KG1 (cell line): ENCODE measurements at places on chromosomes 11 and 22.

GRCh38 chr11:122102426-122102825 lies 13.6 kb downstream of the BLID start:
- DNase-seq: no peak

- DNase-seq: no peak
Observed at GRCh38 chr11:7546324-7546791, 32.6 kb downstream of the PPFIBP2 start.

- no peak for DNase-seq
Observed at GRCh38 chr11:68653486-68654430, 30.6 kb upstream of the GAL start.

DNA sequence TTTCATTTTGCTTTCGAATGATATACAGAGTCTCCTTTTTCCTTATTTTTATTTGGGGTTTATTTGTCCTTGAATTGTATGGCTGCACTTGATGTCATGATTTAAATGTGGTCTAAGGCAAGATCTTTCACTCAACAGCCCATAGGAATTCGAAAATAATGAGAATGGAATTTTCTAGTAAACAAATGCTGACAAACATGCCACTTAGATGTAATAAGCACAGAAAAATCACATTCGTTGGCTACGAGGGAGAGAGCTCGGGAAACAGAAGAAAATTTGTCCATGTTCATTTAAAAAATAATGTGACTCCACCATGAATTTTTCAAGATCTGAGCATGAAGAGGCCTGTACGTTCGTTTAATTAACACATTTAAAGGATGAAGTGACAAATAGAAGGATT lies 73.0 kb downstream of the BLID start:
- DNase-seq: no peak

DNA sequence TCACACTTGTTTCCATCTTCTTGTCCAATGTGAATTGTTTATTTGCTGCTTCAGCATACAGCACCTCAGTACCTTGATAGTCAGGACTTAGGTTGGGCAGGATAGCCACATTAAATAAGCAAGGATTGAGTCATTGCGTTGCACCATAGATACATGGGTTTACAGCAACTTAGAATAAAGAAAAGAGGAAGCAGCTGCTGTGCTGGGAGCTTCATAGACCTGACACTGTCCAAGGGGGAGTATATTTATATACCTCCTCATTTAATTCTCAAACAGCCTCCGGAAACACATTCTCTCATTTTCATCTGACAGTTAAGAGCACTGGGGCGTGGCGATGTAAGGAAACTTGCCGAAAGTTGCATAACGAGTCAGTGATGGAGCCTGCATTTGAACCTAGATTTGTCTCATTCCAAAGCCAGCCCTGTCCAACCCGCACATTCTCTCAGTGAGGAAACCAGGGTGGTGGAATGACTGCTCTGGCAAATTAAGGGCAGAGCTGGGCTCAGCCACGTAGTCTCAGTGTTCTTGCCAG lies 42.2 kb downstream of the UBASH3B start:
- peak; percentile 95 for DNase-seq

DNA sequence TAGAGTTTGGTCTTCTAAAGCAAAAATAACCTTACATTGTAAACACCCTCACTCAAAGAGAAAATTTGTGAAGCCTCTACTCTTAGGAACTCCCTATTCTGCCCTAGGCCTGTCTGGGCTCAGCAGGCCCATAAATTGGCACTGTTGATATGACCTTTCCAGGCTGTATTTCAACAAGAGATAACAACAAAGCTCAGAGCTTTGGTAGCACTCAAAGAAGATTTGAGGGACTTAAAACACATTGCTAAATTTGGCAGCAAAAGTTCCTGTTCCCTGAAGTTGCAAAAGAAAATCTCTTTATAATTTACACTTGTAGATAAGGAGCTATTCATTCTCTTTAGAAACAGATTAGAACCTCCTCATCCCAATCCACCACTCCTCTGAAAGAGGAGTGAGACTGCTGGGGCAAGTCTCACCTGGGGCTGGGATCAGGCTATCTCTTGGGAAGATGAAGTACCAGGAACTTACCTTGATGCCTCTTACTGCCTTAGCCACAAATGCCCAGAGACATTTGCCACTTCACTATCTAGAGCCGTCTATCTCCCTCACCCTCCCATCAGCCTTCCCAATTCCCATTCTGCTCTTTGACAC lies 110.4 kb upstream of the AKIP1 start:
- no peak for DNase-seq

- no peak for DNase-seq
Observed at GRCh38 chr11:103926990-103927389, 109.5 kb upstream of the DDI1 start.

DNA sequence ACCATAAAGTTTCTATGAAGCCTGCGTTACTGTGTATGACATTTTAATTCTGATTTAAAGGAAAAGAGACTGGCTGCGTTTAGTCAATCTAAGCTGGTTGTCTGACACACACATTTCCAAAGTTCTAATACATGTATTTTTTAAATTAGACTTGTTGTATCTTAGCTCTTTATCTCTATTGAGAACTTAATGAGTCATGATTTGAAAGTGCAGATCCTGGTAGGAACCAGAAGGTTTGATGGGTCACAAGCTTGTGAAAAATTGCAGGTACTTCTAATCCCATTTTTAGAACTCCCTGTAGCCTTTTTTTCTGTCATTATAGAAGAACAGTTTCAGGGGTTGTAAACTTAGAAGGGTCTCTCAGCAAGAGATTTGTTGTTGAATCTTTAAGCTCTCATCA lies 210.3 kb downstream of the DDX10 start:
- no peak for DNase-seq

DNA sequence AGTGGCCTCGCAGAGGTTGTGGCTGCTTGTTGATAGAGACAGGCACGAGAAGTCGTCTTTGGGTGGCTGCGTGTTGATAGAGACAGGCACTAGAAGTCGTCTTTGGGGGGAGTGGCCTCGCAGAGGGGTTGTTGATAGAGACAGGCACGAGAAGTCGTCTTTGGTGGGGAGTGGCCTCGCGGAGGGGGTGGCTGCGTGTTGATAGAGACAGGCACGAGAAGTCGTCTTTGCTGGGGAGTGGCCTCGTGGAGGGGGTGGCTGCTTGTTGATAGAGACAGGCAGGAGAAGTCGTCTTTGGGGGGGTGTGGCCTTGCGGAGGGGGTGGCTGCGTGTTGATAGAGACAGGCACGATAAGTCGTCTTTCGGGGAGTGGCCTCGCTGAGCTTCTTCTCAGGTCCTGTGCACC lies 328.8 kb downstream of the TBC1D22A start:
- DNase-seq: no peak

DNA sequence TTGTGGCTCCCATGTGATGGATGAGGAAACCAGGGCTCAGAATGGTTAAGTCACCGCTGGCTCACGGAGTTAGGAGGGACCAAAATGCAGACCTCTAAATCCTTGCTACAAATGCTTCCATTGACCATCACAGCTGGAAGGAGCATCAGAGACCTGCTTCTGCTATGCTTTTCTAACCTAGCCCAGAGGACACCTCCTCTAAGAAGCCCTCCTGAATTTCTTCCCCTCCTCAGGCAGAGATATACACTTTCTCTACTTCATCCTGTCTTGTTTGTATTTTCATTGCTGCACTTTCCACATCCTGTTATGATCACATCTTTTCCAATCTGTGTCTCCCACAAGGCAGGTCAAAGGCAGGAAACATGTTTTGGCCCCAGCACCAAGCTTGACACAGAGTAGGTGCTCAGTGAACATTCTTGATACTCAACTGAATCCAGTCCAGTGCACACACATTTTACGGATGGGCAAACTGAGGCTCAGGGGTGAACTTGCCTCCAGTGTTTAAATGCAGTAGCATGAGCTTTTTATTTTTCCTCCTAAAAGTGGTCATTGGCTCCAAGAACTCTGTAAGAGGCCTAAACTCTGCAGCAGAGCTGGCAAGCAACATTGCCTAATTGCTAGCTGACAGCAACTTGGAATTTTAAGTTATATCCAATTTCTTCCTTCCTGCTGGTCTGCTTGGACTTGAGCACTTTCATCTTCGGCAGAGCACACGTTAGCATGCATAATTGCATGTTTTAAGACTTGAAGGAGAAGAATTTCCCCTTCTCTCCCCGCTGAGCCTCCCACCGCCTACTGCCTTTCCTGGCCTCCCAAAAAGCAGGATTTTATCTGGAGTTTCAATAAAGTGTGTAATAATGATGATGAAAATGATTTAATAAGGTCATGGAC lies 12.7 kb downstream of the SCUBE1 start:
- no peak for DNase-seq

GRCh38 chr22:48846200-48846599 lies 981.5 kb downstream of the BRD1 start:
- DNase-seq: no peak

DNA sequence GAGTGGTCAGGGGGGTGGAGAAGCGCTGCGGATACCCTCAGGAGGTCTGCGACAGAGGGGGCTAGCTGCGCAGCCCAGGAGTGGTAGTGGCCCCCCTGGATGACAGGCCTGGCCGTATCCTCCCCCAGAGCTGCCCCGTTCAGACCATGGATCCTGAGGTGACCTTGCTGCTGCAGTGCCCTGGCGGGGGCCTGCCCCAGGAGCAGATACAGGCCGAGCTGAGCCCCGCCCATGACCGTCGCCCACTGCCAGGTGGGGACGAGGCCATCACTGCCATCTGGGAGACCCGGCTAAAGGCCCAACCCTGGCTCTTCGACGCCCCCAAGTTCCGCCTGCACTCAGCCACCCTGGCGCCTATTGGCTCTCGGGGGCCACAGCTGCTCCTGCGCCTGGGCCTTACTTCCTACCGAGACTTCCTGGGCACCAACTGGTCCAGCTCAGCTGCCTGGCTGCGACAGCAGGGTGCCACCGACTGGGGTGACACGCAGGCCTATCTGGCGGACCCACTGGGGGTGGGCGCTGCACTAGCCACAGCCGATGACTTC lies 505 bp downstream of the NUDT22 start:
- peak; percentile 77 for DNase-seq

GRCh38 chr11:57131080-57131790 lies 50.5 kb upstream of the LRRC55 start:
- DNase-seq: no peak

GRCh38 chr11:105641433-105641832 lies 31.6 kb downstream of the GRIA4 start:
- no peak for DNase-seq

GRCh38 chr11:59285716-59286260 lies 72.9 kb upstream of the OR5AN1 start:
- no peak for DNase-seq

DNA sequence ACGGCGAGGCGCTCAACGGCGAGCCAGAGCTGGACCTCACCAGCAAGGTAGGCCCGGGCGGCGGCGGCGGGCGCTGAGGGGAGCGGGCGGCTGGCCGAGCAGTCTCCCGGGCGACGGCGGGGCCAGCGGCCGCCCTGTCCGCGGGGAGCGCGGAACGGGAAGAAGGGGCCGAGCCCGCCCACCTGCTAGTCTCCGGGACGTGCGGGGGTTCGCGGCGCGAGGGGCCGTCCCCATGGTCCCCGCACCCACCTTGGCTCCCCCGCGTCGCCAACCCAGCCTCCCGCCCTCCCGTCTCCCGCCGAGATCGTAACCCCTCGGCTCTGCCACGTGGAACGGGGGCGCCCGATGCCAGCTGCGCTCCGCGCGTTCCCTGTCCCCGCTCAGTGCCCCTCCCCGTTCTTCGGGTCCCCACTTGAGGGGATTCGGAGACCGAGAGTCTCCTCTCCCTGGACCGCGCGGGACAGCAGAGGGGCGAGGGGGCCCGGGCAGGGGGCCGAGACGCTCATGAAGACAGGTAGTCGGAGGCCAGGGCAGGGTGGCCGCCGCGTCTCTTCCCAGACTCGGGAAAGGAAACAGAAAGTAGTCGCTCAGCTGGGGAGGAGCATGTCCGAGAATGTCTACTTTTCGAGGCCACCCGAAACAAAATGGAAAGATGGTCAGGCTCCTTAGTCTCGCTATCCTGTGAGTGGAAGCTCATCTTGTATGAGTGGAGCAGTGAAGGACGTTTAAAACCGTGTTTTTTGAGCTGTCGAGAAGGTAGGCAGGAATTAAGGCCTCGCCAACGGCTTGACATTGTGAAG lies 557 bp downstream of the GTPBP1 start:
- DNase-seq: no peak

- no peak for DNase-seq
Observed at GRCh38 chr11:32255841-32256240, 165.0 kb downstream of the RCN1 start.

GRCh38 chr11:43708776-43709175 lies 28.2 kb downstream of the HSD17B12 start:
- no peak for DNase-seq

DNA sequence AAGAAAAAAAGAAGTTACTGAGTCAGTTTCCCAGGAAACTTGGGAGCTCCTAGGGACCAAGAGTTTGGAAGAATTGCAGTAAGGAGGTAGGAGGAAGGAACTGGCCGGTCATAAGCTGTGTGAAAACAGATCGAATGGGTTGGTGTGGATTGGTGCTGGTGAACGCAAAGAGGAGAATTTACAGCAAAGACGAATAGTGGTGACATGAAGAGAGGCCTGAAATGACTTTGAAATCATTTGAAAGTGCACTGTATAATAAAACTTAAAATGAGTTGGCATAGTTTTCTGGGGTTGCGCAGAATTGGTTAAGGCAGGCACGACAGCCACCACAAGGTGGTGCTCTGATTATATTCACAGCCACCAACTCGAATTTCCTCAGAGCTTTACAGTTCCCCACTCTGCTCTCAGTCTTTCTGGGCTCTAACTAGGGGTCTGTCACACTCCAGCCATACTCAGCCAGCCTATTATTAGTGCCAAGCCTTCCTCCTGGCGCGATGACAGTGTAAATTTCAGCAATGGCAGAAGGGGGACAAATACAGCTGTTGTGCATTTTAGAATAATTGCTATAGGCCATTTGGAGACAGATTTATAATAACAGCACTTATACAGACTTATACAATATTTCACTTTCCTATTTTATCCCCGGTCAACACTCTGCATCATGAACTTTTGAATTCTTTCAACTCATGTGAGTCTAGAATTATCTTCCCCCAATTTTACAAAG lies 8.3 kb upstream of the HTR3B start:
- peak; percentile 40 for DNase-seq

DNA sequence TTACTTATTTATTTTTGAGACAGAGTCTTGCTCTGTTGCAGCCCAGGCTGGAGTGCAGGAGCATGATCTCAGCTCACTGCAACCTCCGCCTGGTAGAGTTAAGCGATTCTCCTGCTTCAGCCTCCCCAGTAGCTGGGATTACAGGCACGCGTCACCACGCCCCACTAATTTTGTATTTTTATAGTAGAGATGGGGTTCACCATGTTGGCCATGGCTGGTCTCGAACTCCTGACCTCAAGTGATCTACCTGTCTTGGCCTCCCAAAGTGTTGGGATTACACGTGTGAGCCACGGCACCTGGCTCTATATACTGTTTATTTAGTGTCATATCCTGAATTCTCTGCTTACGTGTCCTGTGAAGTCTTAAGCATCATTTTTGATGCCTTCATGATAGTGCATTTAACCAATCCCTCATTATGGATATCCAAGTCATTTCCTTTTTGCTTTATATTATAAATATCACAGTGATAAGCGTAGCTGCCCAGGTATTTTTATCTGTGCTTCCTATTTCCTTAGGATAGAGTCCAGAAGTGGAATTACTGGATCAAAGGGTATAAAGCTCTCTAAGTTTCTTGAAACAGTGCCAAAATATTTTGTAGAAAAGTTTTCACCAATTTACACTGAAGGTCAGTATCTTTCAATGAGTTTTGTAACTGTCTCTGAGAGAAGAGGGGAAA lies 871 bp upstream of the SIDT2 start:
- DNase-seq: no peak

GRCh38 chr11:62682518-62682917 lies 3.6 kb upstream of the UBXN1 start:
- no peak for DNase-seq

- DNase-seq: no peak
Observed at GRCh38 chr11:73404048-73404447, 27.8 kb downstream of the RELT start.
